Activated B cell treated with CpG ODN at 0.5 μM for 24 hours (primary cell): ENCODE measurements at places on chromosomes 2 and 18. TPM values are rescaled to one million over a fixed set of nuclear protein-coding genes. Genes with fewer than 3 reads are reported as not detected.

The RPRD1A gene
- 40.7 and 47.6 TPM in 2 replicates for total RNA-seq

The ZNF385B gene
- not detected in 2 replicates for total RNA-seq

The CFLAR gene
- total RNA-seq, result 274 and 320 TPM in 2 replicates

The AGFG1 gene
- total RNA-seq, result 108 and 125 TPM in 2 replicates

The MERTK gene
- total RNA-seq, result 0.22 TPM in 1 of 2 replicates, not detected in the other

The CACNB4 gene
- total RNA-seq, result 0.73 and 0.86 TPM in 2 replicates

GRCh38 chr2:68287580-68288441, 31.9 kb downstream of the CNRIP1 start:
- H3K4me1 ChIP-seq, result peaks cover 6% of the 10 kb centered on the region
- no peaks in the 10 kb centered on the region for H3K36me3 ChIP-seq
- no peaks in the 10 kb centered on the region for H3K27me3 ChIP-seq
- no peak overlapping the region for H3K4me3 ChIP-seq
- no peak for DNase-seq

DNA sequence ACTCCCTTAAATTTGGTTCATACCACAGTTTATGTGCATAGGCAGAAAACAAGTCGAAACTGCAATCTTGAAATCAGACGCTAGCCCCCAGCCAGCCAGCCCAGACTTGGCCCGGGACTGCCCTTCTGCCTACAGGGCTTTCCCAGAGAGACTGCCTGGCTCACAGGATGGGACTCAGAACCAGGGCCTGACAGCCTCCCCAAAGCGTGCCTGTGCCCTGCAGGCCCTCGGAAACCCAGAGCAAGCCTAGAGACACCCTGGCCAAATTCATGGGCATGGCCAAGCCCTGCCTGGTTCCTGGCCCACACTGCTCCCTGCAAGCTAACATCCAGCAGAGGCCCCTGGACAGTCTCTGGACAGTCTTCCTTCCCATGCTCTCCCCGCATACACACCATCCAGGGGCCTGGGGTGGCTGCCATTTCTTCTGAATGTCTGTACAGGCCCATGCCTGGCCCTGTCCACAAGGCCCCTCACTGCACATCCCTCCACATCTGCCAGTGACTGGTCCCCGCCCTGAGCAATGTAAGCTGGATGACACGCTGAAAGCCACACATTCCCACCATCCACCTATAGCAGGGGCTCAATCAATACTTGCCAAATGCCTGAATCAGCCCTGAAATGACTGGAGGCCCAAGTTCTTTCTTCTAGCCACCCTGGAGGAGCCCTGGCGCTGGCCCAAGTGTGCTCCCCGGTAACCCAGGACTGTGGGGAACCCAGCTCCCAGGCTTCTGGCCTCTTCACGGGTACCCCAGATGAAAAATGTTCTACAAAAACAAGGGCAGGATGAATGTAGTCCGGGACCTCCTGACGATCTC, 73.1 kb downstream of the HDAC4 start:
- H3K36me3 ChIP-seq, result peaks cover 14% of the 10 kb centered on the region
- no peak overlapping the region for H3K4me3 ChIP-seq
- H3K27me3 ChIP-seq, result no peaks in the 10 kb centered on the region
- peaks cover 20% of the 10 kb centered on the region for H3K4me1 ChIP-seq

DNA sequence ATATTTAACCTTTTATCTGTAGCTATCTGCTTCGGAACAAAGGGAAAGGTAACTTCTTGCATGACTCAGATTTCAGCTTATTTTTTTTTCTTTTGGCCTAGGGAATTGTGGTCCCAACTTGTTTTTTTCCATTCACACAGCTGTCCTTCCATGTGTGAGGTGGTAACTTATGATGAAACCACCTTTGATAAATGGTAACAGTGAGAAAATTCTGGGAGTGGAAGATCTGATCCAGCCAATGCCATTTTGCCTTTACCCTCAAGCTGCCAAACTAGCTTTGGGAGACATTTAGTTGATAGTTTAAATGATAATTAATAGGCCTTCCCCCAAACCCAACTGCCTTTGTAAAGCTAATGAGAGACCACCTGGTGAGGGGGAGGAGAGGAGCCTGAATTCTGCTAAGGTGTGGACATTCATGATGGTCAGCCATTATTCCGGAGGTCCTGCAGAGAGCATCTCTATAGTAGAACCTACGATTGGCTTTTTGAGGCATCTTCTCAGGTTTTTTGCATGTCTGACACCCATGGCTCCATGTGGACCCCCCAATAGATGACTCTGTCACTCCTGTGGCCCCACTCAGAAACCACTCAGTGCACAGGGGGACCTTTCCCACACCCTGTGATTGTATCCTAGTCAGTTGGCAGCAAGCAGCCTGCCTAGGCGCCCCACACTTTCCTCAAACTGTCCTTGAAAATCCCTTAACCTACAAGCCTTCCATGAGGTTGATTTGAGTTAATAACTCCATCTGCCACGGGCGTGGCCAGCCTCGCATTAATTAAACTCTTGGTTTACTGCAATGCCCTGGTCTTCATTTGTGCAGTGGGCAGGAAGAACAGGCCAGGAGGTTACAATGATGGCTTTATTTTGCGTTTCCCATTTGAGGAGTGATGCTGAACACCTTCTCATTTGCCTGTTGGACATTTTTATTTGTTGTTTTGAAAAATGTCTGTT, 263.5 kb upstream of the PXDN start:
- no peaks in the 10 kb centered on the region for H3K36me3 ChIP-seq
- H3K4me1 ChIP-seq, result no peaks in the 10 kb centered on the region
- no peaks in the 10 kb centered on the region for H3K27me3 ChIP-seq

- H3K27ac ChIP-seq, result peak within 1 kb of the TSS; percentile 75
- peaks cover 9% of the 10 kb centered on the region for H3K4me1 ChIP-seq
- peak within 1 kb of the TSS; percentile 86 for H3K4me3 ChIP-seq
- peak; percentile 57 for DNase-seq
- no peaks in the 10 kb centered on the region for H3K36me3 ChIP-seq
These were observed at the start of gene LGALSL for GRCh38 chr2:64453770-64454385. LGALSL (plus strand) TSS chr2:64454162; CDS start chr2:64454546, 384 bp downstream.

DNA sequence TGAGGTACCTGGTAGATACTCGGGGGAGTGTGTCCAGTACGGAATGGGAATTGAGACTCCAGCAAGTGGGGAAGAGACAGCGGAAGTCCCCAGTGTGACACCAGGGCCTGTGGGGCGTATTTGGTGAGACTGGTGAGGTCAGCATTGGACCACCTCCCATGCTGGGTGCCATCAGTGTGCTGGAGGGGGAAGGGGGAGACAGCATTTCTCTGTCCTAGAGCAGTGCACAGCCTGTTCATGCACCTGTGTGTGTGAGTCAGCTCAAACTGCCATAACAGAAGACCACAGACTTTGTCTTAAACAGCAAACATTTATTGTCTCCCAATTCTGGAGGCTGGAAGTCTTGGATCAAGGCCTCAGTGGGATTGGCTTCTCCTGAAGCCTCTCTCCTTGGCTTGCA, 301.8 kb downstream of the GBX2 start:
- H3K36me3 ChIP-seq, result no peaks in the 10 kb centered on the region
- no peak overlapping the region for H3K27ac ChIP-seq
- DNase-seq, result no peak
- peaks cover 6% of the 10 kb centered on the region for H3K27me3 ChIP-seq
- H3K4me1 ChIP-seq, result no peaks in the 10 kb centered on the region
- no peak overlapping the region for H3K4me3 ChIP-seq

- H3K27me3 ChIP-seq, result no peaks in the 10 kb centered on the region
- no peak overlapping the region for H3K27ac ChIP-seq
- no peak overlapping the region for H3K4me3 ChIP-seq
- DNase-seq, result no peak
- H3K36me3 ChIP-seq, result no peaks in the 10 kb centered on the region
These were observed 542.1 kb downstream of the ADCYAP1 start for GRCh38 chr18:1446765-1447164.

- no peaks in the 10 kb centered on the region for H3K36me3 ChIP-seq
- H3K27me3 ChIP-seq, result peaks cover 7% of the 10 kb centered on the region
- DNase-seq, result no peak
- no peak overlapping the region for H3K4me3 ChIP-seq
- H3K27ac ChIP-seq, result no peak overlapping the region
These were observed 28.1 kb upstream of the INPP4A start for GRCh38 chr2:98416383-98417159.

DNA sequence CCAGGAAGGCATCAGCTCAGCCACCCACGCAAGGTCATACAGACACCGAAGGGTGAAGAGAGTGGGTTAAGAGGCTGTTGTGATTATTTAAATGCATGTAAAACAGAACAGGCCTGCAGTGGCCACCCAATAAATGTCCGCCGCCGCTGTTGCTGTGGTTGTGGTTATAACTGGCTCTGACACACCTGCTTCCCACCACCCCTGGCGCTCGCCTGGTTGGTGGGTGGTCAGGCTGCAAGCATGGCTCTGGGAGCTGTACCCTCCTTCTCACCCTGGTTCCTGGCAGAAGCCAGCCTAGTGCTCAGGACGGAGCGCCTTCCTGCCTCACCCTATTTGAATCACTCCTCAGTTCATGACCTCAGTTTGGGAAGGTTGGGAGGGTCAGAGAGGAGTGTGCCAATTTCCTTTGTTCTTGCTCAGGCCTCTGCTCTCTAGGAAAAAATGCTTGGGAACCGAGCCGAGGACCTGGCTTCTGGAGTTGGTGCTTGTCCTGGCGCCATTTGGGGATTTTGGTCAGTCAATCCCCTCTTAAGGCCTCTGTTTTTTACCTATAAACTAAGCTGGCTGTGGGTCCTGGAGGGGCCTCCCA, 5.3 kb upstream of the CRYBA2 start:
- no peak overlapping the region for H3K4me3 ChIP-seq
- H3K4me1 ChIP-seq, result peaks cover 32% of the 10 kb centered on the region
- H3K27ac ChIP-seq, result no peak overlapping the region
- H3K36me3 ChIP-seq, result no peaks in the 10 kb centered on the region
- DNase-seq, result no peak
- H3K27me3 ChIP-seq, result peaks cover 60% of the 10 kb centered on the region

GRCh38 chr2:69222953-69223658, 163.9 kb downstream of the GFPT1 start:
- no peak overlapping the region for H3K27ac ChIP-seq
- peaks cover 8% of the 10 kb centered on the region for H3K27me3 ChIP-seq
- no peaks in the 10 kb centered on the region for H3K36me3 ChIP-seq
- H3K4me1 ChIP-seq, result no peaks in the 10 kb centered on the region
- no peak for DNase-seq
- H3K4me3 ChIP-seq, result no peak overlapping the region

- H3K4me1 ChIP-seq, result peaks cover 37% of the 10 kb centered on the region
- no peak for DNase-seq
- peaks cover 2% of the 10 kb centered on the region for H3K36me3 ChIP-seq
- H3K27ac ChIP-seq, result no peak overlapping the region
- no peak overlapping the region for H3K4me3 ChIP-seq
These were observed 52.2 kb upstream of the TGIF1 start for GRCh38 chr18:3397786-3398185.

DNA sequence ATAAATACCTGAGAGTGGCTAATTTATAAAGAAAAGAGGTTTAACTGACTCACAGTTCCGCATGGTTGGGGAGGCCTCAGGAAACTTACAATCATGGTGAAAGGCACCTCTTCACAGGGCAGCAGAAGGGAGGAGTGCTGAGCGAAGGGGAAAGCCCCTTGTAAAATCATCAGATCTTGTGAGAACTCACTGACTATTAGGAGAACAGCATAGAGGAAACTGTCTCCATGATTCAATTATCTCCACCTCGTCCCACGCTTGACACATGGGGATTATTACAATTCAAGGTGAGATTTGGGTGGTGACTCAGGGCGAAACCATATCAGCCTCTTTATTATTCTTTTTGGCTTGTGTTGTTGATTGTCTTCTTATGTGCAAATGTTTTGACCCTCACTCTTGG, 76.2 kb downstream of the WDR7 start:
- peaks cover 59% of the 10 kb centered on the region for H3K36me3 ChIP-seq
- no peaks in the 10 kb centered on the region for H3K4me1 ChIP-seq
- no peaks in the 10 kb centered on the region for H3K27me3 ChIP-seq
- DNase-seq, result no peak
- H3K27ac ChIP-seq, result no peak overlapping the region
- no peak overlapping the region for H3K4me3 ChIP-seq

GRCh38 chr18:48879008-48879431, 71.7 kb downstream of the SMAD7 start:
- H3K4me1 ChIP-seq, result peaks cover 1% of the 10 kb centered on the region
- no peaks in the 10 kb centered on the region for H3K36me3 ChIP-seq
- H3K27ac ChIP-seq, result no peak overlapping the region
- no peak for DNase-seq
- H3K4me3 ChIP-seq, result no peak overlapping the region

DNA sequence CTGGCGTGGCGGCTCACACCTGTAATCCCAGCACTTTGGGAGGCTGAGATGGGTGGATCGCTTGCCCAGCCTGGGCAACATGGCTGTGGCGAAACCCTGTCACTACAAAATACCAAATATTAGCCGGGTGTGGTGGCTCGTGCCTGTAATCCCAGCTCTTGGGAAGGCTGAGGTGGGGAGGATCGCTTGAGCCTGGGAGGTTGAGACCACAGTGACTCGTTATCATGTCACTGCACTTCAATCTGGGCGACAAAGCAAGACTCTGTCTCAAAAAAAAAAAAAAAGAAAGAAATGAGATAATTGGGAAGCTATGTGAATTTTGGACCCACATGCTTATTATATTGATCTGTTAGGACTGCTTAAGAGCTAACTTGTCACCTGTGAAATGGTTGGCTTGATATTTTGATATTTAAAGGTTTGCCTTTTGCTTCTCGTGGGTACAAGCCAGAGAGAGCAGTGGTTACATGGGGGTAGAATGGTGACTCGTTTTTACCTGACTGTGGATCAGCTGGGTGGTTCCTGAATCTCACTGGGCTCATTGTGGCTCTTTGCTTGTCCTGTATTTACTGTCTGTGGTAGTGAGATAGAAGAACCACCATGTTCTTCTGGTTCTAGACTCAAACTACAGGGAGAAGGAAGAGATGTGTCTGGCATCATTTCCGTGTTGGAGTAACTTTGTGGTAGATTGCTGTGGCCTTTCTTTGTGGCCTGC, 28.9 kb downstream of the ZNF532 start:
- H3K36me3 ChIP-seq, result peaks cover 18% of the 10 kb centered on the region
- H3K27me3 ChIP-seq, result no peaks in the 10 kb centered on the region
- H3K4me1 ChIP-seq, result peaks cover 67% of the 10 kb centered on the region
- no peak overlapping the region for H3K4me3 ChIP-seq
- peak overlapping the region; percentile 6 for H3K27ac ChIP-seq

GRCh38 chr2:9714630-9715214, 83.9 kb upstream of the YWHAQ start:
- peaks cover 3% of the 10 kb centered on the region for H3K27me3 ChIP-seq
- no peak overlapping the region for H3K27ac ChIP-seq
- H3K36me3 ChIP-seq, result no peaks in the 10 kb centered on the region
- no peak overlapping the region for H3K4me3 ChIP-seq

DNA sequence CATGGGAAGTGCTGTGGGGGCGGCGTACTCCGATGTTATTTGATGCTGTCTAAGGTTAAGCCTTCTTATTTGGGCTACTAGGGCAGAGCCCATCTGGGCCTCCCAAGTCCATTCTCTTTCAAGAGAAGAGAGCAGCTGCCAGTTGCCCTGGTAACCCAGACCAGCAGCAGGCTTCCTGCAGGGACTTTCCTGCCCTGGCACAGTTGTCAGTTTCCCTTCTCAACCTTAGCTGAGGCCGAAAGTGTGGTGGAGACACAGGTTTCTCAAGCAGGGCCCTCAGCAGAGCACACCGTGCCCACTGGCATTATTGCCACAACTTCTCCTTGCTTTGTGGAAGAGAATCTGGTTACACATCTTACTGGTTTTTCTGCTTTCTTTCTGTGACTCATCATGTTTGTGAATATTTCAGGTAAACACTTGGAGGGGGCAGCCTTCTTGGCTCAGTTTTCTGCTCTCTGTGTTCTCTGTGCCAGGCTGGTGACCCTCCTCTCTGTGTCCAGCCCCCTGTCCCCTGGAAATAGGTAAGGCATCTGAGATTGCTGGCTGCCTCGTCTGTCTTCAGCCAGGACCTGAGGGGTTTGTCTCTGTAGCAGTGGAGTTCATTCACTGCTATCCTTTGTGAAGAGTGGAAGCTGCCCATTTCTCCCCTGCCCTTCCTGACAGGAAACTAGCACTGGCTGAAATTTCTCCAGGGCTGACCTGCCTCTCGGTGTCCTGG, 111.0 kb downstream of the B3GNT2 start:
- H3K27me3 ChIP-seq, result no peaks in the 10 kb centered on the region
- peak overlapping the region; percentile 42 for H3K4me3 ChIP-seq
- peak overlapping the region; percentile 62 for H3K27ac ChIP-seq
- no peaks in the 10 kb centered on the region for H3K36me3 ChIP-seq
- peaks cover 78% of the 10 kb centered on the region for H3K4me1 ChIP-seq
